B cell (primary cell): ENCODE measurements at places on chromosomes 3 and 15.

DNA sequence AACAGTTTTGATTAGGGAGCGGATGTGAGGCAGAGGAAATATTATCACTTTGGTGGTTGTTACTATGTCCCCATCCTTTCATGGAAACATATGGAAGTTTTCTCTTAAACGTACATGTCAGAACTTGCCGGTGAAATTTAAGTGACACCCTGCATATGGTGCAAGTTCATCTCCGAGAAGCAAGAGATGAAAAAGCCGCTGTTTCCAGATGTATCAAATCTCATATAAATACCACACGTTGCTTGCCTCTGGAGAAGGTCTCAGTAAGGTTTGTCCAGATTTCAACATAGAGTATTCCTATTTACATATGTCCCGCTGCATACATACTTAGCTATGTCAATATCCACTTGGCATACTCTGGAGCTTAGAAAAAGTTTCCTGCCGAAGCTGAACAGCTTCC, 172.2 kb upstream of the ICE2 start:
- DNase-seq: no peak

DNA sequence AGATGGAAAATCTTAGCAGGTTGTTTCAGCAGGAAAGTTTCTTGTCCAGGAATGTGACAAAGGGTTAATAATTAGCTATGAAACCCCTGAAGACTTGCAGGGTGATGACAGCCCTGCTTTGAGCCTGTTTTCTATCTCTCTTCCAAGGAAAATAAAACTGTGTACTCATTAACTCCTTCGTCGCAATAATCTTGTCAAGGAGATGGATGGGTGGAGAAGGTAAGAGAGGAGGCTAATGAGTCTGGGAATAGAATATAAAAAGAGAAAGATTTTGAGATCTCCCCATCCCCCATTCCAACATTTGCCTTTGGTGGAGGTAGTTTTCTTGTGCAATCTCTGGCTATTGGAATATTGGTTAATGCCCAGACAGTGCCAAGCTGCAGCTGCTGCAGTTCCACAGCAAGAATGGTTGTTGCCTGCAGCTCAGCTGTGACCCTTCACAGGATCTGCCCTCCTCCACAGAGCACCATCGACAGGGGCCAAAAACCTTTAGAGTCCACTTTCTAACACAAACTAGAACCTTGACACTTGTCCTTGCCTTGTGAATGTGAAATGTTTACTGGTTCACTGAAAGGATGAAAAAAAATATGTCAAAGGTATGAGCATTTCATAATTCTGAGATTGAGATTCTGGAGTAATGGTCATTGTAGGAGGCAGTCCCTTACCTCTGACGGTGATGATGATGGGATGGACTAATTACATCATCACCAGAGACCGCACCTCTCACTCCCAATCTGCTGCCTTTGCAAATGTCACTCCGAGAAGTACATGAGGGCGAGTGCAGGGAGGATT, 4.2 kb upstream of the LRIG1 start:
- no peak for DNase-seq

DNA sequence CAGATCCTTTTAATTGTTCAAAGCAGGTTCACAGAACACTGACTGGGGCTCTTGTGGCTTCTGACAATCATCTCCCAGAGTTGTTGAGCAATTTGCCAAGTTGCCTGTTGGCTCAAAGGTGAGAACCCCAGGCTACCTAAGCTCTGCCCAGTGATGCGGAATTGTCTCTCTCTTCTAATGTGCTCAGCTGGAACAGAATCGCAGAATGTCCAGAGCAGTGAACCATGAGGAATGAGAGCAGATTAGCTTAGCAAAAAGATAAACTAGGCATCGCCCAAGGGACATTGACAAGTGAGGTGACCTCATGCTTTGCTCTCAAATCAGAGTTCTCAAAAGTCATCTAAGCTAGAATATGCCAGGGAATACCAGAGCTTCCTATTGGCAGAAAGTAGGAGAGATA, 148.1 kb downstream of the WDR76 start:
- DNase-seq: no peak

DNA sequence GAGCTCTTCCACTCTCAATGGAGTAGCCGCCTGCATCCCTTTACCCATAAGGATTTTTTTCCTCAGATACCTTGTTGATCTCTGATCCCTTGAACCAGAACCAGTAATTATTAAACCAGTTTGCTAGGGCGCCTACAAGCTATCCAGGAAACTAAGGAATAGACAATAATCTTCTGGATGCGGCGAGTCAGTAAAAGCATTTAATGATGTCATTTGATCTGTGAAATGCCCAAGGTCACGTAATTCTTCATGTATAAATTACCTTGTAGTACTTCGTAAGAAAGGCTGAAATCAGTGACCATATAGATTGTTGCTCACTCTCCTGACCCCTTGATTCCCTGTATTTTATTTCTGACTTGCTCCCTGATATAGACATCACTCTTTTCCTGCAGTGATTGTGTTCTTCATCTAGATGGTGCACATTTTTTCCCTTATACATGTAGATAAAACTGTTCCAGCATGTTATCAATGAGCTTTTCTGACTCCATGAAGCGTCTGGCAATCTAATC, 548.6 kb upstream of the NAALADL2 start:
- no peak for DNase-seq

GRCh38 chr3:57777774-57778173, 21.7 kb downstream of the SLMAP start:
- DNase-seq: no peak

DNA sequence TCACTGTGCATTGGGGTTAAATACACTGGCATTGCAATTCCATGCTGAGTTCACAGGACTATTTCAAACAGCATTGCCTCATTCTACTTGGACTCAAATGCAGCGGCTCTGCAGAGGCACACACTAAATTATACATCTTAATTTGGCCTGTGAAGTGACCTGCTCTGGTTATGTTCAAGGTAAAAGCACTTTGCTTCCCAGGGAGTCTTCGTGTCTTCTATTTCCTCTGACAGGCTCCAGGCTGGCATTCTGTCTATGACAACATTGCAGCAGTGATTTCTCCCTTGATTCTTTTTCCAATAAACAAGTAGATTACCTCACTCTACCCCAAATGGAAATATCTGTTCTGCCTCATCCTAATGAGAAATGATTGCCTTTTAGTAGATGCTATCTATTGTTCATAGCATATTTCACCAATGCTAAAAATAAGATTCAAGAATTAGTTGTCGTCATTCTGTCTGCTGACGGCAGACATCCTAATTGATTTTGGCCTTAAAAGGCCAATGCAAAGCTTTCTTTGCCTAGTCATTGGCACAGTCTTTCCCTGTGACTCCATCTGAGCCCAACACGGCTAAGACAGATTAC, 33.8 kb downstream of the FMN1 start:
- no peak for DNase-seq

- DNase-seq: no peak
Observed at GRCh38 chr15:57578288-57578900, 13.3 kb upstream of the MYZAP start.

DNA sequence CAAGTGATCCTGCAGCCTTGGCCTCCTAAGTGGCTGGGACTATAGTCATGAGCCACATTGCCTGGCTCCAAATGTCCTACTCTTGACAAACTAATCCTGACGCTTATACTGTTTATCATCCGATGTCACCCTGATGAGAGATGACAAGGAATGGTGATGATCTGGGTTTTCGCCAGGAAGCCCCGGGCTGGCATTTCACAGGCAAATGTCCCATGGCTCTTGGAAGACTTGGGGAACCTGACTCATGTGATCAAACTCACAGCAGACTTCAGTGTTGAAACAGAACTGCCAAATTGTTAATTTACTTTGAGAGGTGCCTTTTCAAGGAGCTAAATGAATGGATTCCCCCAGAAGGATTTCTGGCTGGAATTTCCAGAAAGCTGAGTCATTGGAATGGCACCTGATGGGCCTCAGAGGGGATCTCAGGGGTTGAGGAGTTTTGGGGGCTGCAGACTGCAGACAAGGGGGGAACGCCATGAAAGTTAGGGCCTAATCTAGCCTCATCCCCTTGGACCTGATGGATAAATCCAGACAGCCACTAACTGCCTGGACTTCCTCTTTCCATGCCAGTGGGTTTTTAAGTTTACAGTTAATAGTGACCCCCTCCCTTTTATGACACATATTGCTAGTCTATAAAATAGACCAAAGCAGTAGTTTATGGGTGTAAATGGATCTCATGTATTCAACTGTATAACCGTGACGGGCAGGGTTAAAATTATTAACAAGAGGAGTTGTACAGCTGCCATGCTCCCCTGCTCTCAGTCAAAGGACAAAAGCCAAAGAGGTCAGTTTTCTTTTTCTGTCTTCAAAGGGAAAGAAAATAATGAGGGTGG, 146.6 kb downstream of the CHSY1 start:
- DNase-seq: no peak

- peak; percentile 74 for DNase-seq
Observed at GRCh38 chr3:48919215-48920138, 835 bp downstream of the ARIH2 start.

- DNase-seq: peak; percentile 50
Observed at GRCh38 chr3:183698756-183699155, 1.2 kb downstream of the YEATS2 start.

- no peak for DNase-seq
Observed at GRCh38 chr3:138861798-138862197, 27.1 kb upstream of the PIK3CB start.
